ENCODE measurements at places on chromosomes 3 and 15.

DNA sequence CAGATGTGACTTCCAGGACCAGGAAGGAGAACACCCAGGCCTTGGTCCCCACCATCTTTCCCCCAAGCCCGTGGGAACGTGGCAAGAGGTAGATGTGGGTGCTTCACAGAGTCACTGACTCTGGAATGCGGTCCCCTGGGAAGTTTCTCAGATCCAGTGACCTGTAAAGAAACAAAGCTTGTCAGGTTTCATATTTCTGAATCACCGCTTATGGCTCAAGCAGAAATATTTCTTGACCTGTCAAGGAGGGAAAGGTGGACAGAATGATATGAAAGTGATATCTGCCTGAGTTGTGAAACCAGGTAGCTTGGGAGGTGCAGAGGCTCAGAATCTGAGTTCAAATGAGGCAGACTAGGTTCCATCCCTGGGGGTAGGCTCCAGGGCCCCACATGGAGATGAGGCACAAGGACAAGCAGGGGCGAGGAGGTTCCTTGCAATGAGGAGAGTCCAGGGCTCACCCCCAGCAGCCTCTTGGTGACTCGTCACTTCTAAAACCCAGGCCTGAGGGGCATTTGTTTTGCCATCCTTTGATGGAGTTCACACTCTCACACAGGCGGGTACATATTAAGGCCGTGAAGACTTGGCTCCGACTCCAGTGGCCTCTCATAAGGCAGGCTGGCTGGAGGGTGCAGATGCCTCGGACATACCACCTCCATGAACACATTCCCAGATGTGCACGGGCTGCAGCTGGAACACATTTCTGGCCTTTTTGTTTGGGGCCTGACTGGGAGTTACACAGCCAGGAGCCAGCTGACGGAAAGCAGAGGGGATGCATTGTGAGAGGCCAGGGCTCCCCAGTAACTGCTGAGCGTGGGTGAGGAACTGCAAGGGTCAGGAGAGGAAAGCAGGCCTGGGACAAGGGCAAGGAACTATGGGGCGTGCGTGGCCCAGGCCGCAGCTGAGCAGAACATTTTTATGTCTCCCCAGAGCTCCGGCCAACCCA is 1.3 kb downstream of the CILP start:
- no peak for DNase-seq

DNA sequence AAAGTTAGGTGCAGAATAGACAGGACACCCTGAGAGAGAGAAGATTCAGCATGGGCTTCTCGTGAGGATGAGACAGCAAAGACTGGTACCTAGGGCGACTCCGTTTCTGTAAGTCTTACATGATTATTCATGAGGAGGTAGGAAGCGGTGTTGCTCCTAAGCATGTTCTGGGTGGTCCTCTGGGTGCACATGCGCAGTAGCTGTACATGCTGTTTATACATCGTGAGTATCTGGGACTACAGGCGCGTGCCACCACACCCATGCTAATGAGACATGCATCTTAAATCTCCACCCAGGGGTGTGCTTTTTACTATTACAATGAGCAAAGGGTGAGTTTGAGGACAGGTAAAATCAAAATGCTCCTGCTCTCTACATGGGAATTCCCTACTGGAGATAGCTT is 12.3 kb downstream of the ALPK3 start:
- DNase-seq: no peak

- DNase-seq: no peak
Observed at GRCh38 chr3:43038010-43038409, 58.9 kb downstream of the GASK1A start.

- DNase-seq: no peak
Observed at GRCh38 chr3:184687363-184688015, 24.4 kb downstream of the MAGEF1 start.

GRCh38 chr15:82044373-82045178 is 1.2 kb downstream of the MEX3B start:
- DNase-seq: peak; percentile 15

- DNase-seq: no peak
Observed at GRCh38 chr3:71393093-71393492, 190.4 kb downstream of the FOXP1 start.
